ENCODE measurements at places on chromosomes 1 and 21. TPM values are rescaled to one million over a fixed set of nuclear protein-coding genes. Genes with fewer than 3 reads are reported as not detected.

- no peak overlapping the region for H3K27ac ChIP-seq
- DNase-seq = no peak
- no peaks in the 10 kb centered on the region for H3K36me3 ChIP-seq
- no peak overlapping the region for H3K4me3 ChIP-seq
- H3K4me1 ChIP-seq = no peaks in the 10 kb centered on the region
Observed at GRCh38 chr1:22188914-22189313, 46.0 kb upstream of the WNT4 start.

DNA sequence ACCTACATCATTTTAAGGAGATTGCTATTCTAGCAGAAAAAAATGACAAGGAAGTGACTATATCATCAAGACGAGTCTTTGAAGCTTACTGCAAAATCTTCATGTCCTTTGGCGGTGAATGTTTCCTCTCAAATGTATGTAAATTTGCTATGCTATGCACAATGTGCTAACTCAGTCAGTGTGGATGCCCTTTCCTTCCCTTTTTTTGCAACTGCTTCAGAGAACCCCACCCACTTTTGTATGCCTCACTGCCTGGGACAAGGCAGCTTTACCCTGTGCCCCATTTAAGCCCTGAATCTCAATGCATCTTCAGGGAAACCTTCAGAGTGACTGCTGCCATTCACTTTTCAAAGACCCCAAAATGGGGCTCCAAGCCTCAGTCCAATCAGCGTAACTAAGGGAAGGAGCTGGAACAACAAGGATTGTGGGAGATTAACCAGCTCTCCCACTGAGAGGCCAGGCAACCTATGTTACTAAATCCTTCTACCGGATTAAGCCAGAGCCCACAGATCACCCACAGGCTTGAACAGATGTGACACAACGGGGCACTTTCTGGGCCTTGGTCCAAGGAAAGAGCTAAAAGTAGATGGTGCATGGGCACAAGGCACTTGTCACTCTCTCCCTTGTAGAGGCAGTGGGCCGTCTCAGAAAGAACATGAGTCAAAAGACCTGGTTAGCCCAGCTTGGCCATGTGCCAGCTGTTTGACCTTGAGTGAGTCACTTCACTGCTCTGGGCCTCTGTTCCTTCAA, 154.4 kb downstream of the PLPP3 start:
- H3K27me3 ChIP-seq = no peaks in the 10 kb centered on the region
- H3K36me3 ChIP-seq = no peaks in the 10 kb centered on the region
- no peak overlapping the region for H3K27ac ChIP-seq
- H3K4me1 ChIP-seq = no peaks in the 10 kb centered on the region
- no peak overlapping the region for H3K4me3 ChIP-seq
- no peak for DNase-seq

DNA sequence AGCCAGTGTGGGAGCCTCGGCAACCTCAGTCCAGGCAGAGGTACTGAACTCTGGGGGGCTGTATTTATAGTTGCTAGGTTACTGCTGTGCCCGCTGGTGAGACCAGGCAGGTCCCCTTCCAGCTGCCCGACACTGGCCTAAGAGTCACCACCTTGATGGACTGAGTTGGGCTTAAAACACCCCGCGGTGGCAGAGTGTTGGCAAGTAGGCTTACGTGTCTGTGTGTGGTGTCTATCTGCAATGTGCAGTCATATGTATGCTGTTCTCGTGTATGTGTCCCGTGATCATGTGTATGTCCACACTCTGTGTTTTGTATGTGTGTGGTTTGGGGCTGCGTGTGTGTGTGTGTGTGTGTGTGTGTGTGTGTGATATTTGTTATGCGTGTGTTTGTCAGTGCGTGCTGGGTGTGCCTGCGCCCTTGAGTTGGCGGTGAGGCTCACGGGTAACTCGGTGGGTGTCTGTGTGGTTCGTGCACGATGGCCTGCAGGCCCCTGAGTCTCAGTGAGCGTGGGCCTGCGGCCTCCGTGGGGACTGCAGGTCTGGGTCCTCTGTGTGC, 65.5 kb downstream of the MEF2D start:
- no peak for DNase-seq
- peaks cover 27% of the 10 kb centered on the region for H3K4me1 ChIP-seq
- H3K36me3 ChIP-seq = no peaks in the 10 kb centered on the region
- peaks cover 79% of the 10 kb centered on the region for H3K27me3 ChIP-seq
- no peak overlapping the region for H3K27ac ChIP-seq

Gene JAM2
- total RNA-seq = 1.2 TPM

- no peak overlapping the region for H3K4me3 ChIP-seq
- no peak overlapping the region for H3K27ac ChIP-seq
- no peaks in the 10 kb centered on the region for H3K4me1 ChIP-seq
- no peaks in the 10 kb centered on the region for H3K36me3 ChIP-seq
Observed at GRCh38 chr1:230894664-230895063, 26.3 kb upstream of the C1orf198 start.

DNA sequence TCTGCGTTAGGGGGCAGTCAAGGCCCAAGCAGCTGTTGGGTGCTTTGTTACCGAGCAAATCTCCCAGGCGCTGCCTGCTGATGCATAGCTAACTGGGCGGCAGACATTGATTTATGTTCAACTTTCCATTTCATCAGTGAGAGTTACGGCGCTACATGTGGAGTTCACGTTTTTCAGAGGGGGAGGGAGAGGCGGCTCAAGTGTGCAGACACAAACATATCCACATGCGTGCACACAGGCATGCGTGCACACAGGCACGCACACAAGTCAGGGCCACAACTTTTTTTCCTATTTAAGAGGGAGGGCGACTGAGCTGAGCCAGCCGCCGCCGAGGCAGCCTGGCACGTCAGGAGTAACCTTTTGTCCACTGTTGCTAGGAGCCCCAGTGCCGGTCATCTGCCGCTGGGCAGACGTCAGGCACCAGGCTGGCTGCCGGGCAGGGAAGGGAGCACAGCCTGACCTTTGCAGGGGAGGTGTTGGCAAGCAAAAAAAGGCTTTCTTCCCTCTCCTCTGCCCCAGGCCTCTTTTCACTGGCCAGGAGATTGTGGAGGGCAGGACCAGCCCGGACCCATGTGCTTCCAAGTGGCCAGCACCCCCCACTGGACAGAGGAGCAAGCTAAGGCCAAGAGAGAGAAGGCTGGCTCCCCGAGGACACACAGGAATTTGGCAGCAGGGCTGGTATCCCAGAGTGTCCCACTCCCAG, 73.3 kb downstream of the MRPL37 start:
- H3K27me3 ChIP-seq = no peaks in the 10 kb centered on the region
- no peaks in the 10 kb centered on the region for H3K36me3 ChIP-seq
- peaks cover 24% of the 10 kb centered on the region for H3K4me1 ChIP-seq
- H3K27ac ChIP-seq = peak overlapping the region; percentile 8
- no peak for DNase-seq

Gene A3GALT2
- total RNA-seq = not detected

Gene ACP6
- 5.2 TPM for total RNA-seq

Gene SRGAP2
- 39.9 TPM for total RNA-seq

GRCh38 chr1:236604905-236605806, 840 bp upstream of the HEATR1 start:
- peak overlapping the region; percentile 92 for H3K4me3 ChIP-seq
- no peaks in the 10 kb centered on the region for H3K36me3 ChIP-seq
- H3K4me1 ChIP-seq = peaks cover 21% of the 10 kb centered on the region
- H3K27ac ChIP-seq = peak overlapping the region; percentile 72
- DNase-seq = no peak
- H3K27me3 ChIP-seq = no peaks in the 10 kb centered on the region

GRCh38 chr1:18814425-18814824, 45.0 kb downstream of the TAS1R2 start:
- H3K27ac ChIP-seq = no peak overlapping the region
- H3K27me3 ChIP-seq = peaks cover under 1% of the 10 kb centered on the region
- no peak for DNase-seq

GRCh38 chr1:24923485-24924113, 6.5 kb downstream of the RUNX3 start:
- no peak for DNase-seq
- peak overlapping the region; percentile 64 for H3K27ac ChIP-seq
- peak overlapping the region; percentile 25 for H3K4me3 ChIP-seq
- peaks cover 59% of the 10 kb centered on the region for H3K36me3 ChIP-seq
- H3K27me3 ChIP-seq = no peaks in the 10 kb centered on the region

DNA sequence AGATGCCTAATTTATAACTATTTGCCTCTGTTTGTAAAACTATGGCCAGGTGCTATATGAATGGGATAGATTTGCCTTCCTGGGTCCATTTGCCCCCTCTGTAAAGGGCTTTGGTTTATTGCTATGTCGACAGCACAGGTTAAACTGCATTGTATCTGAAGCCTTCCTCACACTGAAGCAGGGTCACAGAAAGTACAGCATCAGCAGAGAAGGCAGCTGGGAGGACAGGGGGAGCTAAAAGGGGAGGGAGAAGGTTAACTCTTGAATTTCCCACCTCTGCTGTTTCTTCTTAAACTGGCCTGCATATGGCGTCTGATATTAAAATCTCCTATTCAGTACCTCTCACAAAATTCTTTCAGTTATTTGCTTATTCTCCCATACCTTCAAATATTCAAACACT, 297.4 kb downstream of the TM2D1 start:
- H3K27ac ChIP-seq = no peak overlapping the region
- no peak overlapping the region for H3K4me3 ChIP-seq
- no peaks in the 10 kb centered on the region for H3K36me3 ChIP-seq

- no peaks in the 10 kb centered on the region for H3K36me3 ChIP-seq
- no peaks in the 10 kb centered on the region for H3K27me3 ChIP-seq
- no peak overlapping the region for H3K4me3 ChIP-seq
- no peak overlapping the region for H3K27ac ChIP-seq
Observed at GRCh38 chr21:37658121-37658816, 258.0 kb downstream of the KCNJ6 start.

DNA sequence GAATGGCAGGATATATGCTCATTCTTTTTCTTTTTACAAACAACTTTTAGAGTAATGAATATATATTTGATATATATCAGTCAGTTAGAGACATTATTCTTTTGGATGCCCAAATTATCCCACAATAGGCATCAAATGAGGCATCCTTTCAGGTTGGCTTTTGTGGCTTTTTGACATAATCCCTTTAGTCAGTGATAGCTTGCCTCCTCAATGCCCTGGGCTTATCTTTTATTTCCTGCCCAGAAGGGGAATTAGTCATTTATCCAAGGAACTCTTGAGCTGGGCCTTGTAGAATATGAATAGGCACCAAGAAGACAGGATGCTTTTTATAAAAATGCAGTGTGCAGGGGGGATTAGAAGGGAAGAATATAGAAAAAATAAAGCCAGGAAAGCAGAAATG, 22.2 kb downstream of the EPHX4 start:
- no peaks in the 10 kb centered on the region for H3K4me1 ChIP-seq
- no peaks in the 10 kb centered on the region for H3K36me3 ChIP-seq
- no peaks in the 10 kb centered on the region for H3K27me3 ChIP-seq
- DNase-seq = no peak
- no peak overlapping the region for H3K27ac ChIP-seq

DNA sequence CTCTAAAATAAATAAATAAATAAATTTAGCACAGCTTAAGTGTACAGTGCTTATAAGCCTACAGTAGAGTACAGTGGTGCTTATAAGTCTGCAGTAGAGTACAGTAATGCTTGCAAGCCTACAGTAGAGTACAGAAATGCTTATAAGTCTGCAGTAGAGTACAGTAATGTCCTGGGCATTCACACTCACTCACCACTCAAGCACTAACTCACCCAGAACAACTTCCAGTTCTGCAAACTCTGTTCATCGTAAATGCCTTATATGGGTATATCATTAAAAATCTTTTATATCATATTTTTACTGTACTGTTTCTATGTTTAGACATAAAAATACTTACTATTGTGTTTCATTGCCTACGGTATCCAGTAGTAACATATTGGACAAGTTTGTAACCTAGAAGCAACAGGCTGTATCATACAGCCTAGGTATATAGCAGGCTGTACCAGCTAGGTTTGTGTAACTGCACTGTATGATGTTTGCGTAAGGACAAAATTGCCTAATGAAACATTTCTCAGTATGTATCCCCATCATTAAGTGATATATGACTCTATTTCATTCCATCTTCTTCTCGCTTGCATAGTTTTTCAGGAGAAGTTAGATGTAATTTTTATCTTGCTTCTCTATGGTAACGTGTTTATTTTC, 14.0 kb upstream of the S100B start:
- no peaks in the 10 kb centered on the region for H3K36me3 ChIP-seq
- no peak overlapping the region for H3K4me3 ChIP-seq
- H3K27me3 ChIP-seq = no peaks in the 10 kb centered on the region
- DNase-seq = no peak
- H3K4me1 ChIP-seq = peaks cover 37% of the 10 kb centered on the region
- no peak overlapping the region for H3K27ac ChIP-seq

DNA sequence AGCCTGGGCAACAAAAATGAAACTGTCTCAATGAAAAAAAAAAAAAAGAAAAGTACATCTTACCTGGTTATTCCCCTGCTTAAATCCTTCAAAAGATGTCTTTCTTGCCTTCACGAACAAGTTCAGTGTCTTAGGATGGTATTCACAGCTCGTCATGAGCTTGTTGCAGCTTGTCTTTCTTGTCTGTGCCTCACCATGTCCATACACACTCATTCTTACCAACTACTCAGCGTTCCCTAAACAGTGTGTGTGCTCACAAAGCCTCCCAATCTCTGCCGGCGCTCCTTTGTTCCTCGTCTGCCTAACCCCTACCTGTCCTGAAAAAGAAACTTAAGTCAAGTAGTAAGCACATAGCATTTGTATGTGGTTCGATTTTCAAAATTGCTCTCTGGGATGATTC, 31.1 kb downstream of the UBE4B start:
- no peak for DNase-seq
- H3K27ac ChIP-seq = no peak overlapping the region
- H3K27me3 ChIP-seq = no peaks in the 10 kb centered on the region
- H3K36me3 ChIP-seq = no peaks in the 10 kb centered on the region
- no peak overlapping the region for H3K4me3 ChIP-seq
- H3K4me1 ChIP-seq = no peaks in the 10 kb centered on the region

DNA sequence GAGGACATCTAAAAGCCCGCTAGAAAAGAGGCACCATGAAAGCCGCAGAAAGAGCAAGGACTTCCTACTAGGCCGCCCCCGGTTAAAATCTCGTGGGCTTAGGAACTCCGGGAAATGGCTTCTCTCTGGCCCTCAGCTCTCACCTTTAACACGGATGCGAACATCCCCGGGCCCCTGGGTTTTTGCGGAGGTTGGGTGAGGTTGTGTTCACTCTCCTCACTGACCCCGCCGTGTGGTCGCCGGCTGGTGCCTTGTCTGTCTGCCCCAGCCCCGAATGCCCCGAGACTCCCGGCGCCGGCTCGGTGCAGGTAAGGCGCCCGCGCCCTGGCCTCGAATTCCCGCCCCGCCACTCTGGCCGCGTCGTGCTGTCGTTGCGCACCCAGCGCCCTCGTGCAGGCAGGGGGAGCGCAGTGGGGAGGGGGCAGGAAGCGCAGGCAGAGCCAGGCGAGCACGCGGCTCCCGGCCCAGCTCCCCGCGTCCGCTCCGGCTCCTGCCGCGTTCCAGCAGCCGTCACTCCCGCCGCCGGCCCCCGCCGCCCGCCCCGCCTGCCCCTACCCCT, at the start of gene SHISAL2A:
SHISAL2A (plus strand) TSS at position 437 of the 559 bp plus-strand sequence. CDS start 326 bp downstream, outside the sequence.
- H3K27ac ChIP-seq = peak within 1 kb of the TSS; percentile 65
- no peaks in the 10 kb centered on the region for H3K36me3 ChIP-seq
- H3K27me3 ChIP-seq = no peaks in the 10 kb centered on the region

Gene CEPT1
- 41.3 TPM for total RNA-seq

Gene VTCN1
- not detected for total RNA-seq

- DNase-seq = no peak
- no peaks in the 10 kb centered on the region for H3K4me1 ChIP-seq
- no peaks in the 10 kb centered on the region for H3K27me3 ChIP-seq
- H3K36me3 ChIP-seq = no peaks in the 10 kb centered on the region
Observed at GRCh38 chr1:239253032-239253431, 133.3 kb upstream of the CHRM3 start.

GRCh38 chr1:80582980-80583379, 1217.8 kb upstream of the ADGRL2 start:
- no peaks in the 10 kb centered on the region for H3K4me1 ChIP-seq
- H3K27ac ChIP-seq = no peak overlapping the region
- H3K4me3 ChIP-seq = no peak overlapping the region
- no peak for DNase-seq
- H3K36me3 ChIP-seq = no peaks in the 10 kb centered on the region

Measured in CD8-positive, alpha-beta memory T cell (primary cell).